ENCODE measurements at places on chromosomes 12 and 14.

DNA sequence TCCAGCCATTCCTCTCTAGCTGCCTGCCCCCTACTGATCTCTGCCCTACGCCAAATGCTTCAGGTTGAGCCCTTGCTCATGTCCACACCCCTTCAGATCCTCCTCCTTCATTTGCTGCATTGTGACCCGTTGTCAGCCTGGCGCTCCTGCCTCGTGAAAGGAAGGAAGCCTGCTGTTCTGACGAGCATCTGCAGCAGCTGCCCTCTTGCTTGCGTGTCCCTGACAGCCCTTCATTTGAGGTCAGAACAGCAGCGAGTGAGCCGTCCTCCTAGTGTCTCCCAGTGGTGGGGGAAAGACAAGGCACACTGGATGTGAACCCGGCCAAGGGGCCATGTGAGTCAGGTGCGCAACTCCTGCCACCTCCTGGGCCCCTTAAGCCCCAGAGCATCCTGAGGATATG is 3.0 kb upstream of the PIANP start:
- no peak for DNase-seq

DNA sequence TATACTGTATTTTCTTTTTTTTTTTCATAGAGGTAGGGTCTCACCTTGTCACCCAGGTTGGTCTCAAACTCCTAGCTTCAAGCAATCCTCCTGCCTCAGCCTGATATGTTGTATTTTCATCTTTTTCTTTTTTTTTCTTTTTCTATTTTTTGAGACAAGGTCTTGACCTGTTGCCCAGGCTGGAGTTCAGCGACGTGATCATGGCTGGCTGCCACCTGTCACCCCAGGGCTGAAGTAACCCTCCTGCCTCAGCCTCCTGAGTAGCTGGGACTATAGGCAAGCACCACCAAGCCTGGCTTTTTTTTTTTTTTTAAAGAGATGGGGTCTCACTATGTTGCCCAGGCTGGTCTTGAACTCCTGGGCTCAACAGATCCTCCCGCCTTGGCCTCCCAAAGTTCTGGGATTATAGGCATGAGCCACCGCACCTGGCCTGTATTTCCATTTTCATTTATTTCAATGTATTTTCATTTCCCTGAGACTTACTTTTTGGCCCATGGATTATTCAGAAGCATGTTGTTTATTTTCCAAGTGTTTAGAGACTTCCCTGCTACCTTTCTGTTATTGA is 16.2 kb upstream of the ARF6 start:
- DNase-seq: no peak

- DNase-seq: no peak
Measured at GRCh38 chr12:110845339-110845682, 1.5 kb upstream of the CCDC63 start.

DNA sequence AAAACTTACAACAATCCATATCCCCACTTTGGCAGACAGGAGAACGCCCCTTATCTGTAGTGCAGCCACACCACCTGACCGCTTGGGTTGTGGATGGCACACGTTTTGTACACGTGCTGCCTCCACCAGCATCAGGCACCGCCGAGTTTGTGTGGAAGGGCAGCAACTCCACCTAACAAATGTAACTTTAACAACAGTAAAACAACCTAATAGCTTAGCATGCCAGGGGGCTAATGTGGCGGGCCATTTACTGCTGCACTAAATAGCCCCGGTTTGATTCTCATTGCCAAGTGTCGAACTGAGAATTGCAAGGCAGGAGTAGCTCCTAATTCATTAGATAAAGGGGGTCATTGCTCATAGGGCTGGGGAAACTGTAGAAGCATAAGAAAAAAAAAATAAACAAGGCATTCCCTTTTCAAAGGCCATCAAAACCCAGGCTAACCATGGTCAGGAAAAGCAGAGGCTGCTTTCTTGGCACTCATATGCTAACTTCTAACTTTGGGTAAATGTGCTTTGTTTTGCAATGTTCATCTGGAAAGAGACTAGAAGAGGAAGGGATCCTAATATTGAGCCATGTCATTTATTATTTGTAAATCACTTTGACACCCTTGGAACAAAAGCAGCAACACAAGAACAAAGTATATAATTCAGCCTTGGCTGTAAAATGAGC is 279.7 kb upstream of the SOX5 start:
- no peak for DNase-seq

DNA sequence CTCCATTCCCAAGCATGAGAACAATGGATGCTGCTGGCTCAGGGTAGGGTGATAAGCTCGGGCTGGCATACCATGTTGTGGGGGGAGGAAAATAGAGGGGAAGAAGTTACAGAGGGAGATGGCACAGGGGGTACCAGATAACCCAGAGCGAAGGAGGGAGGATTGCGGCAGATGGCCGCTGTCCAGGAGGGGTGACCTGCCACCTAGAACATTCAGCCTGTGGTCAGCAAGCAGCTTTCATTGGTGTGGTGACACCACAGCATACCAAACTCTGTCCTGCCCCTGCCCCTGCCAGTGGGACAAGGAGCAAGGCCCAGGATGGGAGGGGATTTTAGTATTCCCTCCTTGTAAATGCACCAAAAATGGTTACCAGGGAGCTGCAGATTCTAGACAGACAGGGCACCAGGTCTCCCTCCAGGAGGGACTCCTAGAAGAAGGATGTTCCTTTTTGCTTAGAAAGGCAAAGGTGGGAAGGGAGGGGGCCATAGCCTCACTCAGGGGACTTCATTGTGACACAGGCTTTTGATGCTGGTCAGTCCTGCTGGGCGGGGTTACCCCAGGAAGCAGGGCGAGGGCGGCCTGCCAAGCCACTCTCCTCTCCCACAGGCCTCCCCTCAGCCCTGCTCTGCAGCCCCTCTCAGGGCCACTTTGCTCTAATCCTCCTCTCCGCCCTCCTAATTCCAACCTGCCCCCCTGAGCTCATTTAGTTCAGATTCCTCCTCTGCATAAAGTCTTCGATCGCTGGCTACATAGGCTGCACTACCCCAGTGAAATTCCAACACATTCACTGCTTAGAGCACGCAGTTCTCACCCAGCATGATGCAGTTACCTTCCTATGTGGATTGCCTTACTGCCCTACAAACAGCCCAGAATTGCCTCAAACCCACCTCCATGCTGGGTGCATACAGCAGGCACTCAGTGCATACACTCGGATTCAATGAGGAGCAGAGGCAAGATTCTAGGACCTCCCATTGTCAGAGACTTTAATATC is 36.0 kb upstream of the PLEKHG6 start:
- no peak for DNase-seq

GRCh38 chr12:88579161-88579517 is 1.1 kb downstream of the KITLG start:
- no peak for DNase-seq

- no peak for DNase-seq
Measured at GRCh38 chr12:49296836-49297694, 2.1 kb downstream of the PRPH start.

GRCh38 chr14:104676130-104676693 is 13.2 kb upstream of the INF2 start:
- no peak for DNase-seq

DNA sequence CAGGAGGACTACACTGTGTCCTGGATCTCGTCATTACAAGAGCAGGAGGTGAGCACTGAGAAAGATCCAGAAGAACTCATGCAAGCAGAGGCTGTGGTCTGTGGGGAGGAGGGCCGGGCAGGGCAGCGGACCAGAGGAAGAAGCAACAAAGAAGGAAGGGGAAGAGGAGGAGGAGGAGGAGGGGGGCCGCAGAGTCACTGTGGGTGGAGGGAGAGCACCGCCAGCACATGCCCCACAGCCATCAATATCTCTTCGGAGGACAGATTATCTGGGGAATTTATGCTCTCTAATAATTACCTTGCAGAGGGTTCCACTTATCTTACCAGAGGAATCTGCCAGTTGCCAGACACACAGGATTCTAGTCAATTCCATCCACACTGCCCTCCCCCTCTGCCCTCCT is 105.6 kb downstream of the DPF3 start:
- no peak for DNase-seq

DNA sequence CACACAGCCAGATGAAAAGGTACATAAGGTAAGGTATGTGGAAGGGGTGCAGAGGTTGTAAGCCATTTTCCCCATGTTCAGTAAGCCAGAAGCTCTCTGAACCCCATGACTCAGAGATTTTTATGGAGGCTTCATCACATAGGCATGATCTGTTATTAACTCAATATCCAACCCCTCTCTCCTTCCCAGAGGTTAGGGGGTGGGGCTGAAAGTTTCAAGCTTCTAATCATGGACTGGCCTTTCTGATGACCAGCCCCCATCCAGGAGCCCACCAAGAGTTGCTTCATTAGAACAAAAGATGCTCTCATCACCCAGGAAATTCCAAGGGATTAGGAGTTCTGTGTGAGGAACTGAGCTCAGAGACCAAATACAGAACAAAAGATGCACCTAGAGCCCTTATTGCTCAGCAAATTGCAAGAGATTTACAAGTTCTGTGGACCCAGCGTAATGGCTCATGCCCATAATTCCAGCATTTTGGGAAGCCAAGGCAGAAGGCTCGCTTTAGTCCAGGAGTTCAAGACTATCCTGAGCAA is 103.2 kb upstream of the DAAM1 start:
- DNase-seq: no peak

DNA sequence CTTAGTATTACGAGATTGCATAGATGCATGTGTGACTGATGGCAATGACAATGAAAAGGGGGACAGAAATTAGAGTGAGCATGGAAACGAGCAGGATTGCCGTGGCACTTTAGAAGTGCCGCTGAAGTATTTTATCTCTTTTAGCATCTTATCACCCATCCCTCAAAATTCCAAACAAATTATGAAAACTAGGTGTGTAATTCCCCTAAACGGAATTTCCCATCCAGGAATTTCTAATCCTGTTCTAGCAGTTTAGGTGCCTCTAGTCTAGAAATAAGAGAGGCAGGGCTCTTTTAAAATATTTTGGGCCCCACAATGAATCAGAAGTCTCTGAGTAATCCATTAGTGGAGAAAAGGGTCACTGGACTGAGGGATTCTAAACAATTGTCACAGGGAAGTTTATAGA is 947 bp downstream of the TMEM52B start:
- DNase-seq: no peak

GRCh38 chr14:50303744-50304471 is 8.1 kb downstream of the L2HGDH start:
- no peak for DNase-seq

DNA sequence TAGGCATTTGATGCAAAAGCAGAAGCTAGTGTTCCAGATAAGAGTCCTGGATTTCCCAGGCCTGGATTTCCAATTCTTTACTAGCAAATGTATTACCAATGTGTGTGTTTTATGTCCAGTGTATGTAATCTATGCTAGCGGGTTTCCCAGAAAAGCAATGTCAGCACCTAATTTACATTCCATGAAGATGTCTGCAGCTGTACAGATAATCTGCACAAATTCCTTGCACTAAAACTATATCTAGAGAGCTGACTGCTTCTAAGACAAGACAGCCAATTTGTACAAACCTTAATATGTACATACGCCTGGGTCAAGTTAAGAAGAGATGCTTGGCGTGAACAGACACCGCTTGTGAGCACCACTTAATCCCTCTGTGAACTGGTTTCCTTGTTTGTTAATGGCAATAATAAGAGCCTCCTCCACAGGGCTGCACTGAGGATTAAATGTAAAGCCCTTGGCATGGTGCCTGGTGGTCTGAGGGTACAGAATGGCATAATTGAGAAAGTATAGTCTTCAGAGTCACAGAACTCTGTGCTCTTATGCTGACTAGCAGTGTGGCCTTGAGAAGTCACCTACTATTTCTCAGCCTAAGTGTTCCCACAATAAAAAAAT is 185.6 kb downstream of the EPS8 start:
- no peak for DNase-seq

DNA sequence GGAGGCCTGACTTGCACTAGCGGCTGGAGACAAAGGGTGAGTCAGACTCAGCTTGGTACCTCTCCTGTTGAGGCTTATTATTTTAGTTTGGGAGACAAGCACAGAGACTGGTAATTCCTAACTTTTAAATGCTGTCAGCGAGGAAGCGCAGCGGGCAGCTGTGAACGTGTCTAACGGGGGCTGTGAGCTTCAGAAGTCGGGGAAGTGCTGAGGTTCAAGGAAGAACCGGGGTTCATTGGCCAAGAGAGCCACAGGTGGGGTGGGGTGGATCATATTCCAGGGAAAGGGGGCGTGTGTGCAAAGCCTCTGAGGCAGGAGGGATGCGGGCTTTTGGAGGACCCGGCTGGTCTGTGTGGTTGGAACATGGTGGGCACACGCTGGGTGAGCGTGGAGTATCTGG is 36.1 kb upstream of the ADGRD1 start:
- no peak for DNase-seq

DNA sequence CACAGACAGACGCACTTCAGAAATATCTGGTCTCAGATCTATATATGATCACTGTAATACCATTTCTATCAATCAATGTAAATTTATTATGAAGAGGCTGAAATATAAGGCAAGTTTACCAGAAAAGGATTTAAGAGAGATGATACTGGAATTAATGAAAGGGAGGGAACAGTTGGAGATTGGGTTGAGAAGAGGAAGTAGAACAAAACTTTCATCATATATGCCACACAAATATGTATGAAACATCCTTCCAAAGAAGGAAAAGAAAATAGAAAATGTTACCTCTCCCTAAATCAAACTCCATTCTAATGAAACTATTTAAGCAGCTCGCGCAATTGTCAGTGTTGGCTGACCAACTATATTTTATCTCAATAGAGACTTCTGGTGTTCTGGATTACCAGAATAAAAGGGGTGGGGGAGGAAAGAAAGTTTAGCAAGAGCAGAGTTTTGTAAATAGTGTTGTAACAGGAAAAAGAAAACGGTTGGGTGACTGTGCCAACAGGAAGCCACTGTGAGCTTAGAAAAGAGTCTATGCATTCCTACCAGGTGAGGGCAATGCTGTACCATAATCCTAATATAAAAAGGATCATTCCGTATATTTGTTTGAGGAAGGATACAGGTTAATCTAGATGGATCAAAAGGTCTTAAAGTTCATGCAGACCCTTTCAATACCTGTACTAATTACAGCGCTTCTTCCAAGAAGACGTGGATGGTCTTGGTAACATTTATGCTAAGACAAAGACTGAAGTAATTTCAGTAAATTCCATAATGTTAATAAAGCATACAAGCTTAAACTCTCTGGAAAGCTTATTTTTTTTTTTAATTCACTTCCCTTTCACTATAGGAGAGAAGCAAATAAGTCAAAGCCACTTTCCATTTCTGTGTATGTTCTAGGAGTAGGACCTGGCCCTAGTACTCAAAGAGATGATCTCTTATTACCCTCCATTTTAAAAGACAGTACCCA is 14.5 kb upstream of the LLPH start:
- DNase-seq: no peak

DNA sequence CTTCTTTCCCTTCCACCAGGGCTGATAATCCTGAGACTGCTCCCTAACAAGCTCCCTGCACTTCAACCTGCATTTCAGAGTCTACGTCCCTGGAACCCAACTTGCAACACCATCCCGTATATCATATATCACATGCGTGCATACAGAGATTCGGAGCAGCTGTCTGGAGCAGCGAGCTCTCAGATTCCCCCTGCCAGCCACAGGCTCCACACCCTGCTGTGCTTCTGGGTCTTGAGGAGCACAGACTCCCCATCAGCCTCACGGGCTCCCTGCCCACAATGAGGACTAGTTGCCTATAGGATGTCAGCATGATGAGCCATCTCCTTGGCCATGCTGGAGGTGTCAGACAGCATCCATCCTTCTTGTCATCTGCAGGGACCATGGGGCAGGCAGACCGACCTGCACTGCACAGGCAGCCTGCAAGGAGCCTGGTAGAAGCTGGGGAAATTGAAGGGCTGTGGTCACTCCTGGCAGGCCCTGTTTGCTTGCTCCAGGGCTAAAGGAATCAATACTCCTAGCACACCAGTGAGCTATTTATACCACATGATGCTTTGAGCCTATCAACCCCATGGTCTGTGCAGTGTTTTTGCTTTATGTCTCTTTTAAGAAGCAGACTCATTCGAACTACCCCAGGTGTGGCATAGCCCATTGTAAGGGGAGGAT is 19.6 kb upstream of the HDAC7 start:
- no peak for DNase-seq

GRCh38 chr14:80587096-80587724 is 354.3 kb downstream of the CEP128 start:
- no peak for DNase-seq
